SJSA1 (cell line): ENCODE measurements at places on chromosomes 5 and 9. TPM values are rescaled to one million over a fixed set of nuclear protein-coding genes. Genes with fewer than 3 reads are reported as not detected.

Gene BTNL3
- not detected in 2 replicates for total RNA-seq

Gene TAF11L5
- total RNA-seq, result not detected in 2 replicates

- no peaks in the 10 kb centered on the region for H3K27me3 ChIP-seq
- peaks cover 17% of the 10 kb centered on the region for H3K36me3 ChIP-seq
- H3K4me1 ChIP-seq, result no peaks in the 10 kb centered on the region
- no peak overlapping the region for H3K4me3 ChIP-seq
Observed at GRCh38 chr5:40781843-40782409, 16.2 kb downstream of the PRKAA1 start.

DNA sequence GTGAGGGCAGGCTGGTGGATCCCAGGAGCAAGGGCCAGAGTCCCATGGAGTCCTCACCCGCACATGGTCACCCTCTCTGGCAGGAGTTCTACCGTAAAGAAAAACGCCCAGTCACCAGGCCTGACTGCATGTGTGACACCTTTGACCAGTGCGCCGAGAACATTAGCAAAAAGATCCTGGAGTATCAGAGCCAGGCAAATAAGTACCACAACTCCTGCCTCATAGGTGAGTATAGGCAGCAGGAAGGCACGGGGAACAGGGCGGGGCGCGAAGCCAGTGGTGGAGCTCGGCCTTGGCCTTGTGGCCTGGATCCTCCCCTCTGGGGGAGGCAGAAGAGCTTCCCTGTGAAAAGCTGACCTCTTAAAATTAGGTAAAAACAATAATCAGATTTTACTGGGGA, 45.4 kb upstream of the TDRD7 start:
- no peak overlapping the region for H3K4me3 ChIP-seq
- no peaks in the 10 kb centered on the region for H3K27me3 ChIP-seq
- no peak for DNase-seq
- H3K27ac ChIP-seq, result no peak overlapping the region
- H3K36me3 ChIP-seq, result no peaks in the 10 kb centered on the region

- H3K27ac ChIP-seq, result no peak overlapping the region
- H3K27me3 ChIP-seq, result no peaks in the 10 kb centered on the region
- H3K4me3 ChIP-seq, result no peak overlapping the region
- no peak for DNase-seq
Observed at GRCh38 chr5:122691931-122692330, 82.9 kb upstream of the SNX2 start.

DNA sequence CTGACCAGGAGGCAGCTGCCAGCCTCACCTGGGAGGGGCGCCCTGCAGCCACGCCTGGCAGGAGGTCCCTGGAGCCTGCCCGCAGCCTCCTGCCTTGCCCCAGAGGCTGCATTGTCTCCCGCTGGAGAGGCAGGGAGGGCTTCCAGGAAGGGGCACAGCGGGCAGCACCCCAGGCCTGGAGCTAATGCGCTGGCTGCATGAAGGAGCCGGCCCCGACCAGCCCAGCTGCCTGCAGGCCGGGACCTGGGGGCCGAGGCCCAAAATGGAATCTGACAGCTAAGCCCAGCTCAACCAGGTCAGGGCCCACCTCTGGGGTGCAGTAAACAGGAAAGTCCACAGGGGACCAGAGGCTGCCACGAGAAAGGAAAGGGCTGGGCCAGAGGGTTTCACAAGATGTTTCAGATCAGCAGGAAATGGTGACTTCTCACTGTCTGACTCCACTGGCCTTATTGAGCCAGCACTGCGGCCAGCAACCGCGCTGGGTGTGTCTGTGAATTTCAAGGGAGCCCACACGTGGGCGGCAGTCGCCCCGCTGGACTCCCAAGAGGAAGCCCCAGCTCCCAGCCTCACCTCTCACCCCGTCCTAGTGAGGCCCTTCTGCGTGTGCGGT, 18.6 kb upstream of the NOTCH1 start:
- H3K4me3 ChIP-seq, result no peak overlapping the region
- H3K4me1 ChIP-seq, result peaks cover 76% of the 10 kb centered on the region
- H3K36me3 ChIP-seq, result peaks cover 55% of the 10 kb centered on the region
- no peak overlapping the region for H3K27ac ChIP-seq

- H3K27me3 ChIP-seq, result no peaks in the 10 kb centered on the region; the same call in 1 of the 2 replicates
- H3K27ac ChIP-seq, result no peak overlapping the region
- no peak overlapping the region for H3K4me3 ChIP-seq
- H3K4me1 ChIP-seq, result no peaks in the 10 kb centered on the region
Observed at GRCh38 chr9:125732562-125732961, 14.6 kb upstream of the PBX3 start.

DNA sequence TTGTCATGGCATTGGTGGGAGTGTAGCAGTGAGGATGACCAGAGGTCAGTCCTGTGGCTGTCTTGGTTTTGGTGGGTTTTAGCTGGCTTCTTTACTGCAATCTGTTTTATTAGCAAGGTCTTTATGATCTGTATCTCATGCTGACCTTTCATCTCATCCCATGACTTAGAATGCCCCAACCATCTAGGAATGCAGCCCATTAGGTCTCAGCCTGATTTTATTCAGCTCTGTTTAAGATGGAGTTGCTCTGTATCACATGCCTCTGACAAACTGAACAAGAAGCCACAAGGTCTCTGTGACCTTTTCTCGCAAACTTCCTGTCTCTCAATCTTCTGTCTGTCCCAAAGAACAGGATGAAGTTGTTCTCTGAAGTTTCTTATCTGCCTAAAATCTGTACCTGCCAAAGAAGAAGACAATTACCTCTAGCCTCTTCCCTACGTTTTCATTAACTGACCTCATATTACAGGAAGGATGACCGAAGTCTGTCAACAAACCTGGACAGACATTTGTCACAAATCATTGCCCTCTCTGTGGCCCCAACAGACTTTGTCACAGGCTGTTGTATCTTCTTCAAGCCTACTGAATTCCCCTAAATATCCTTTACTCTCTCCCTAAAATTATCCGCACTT, 284.2 kb upstream of the SEMA6A start:
- H3K4me1 ChIP-seq, result peaks cover 3% of the 10 kb centered on the region
- H3K27me3 ChIP-seq, result no peaks in the 10 kb centered on the region
- no peaks in the 10 kb centered on the region for H3K36me3 ChIP-seq
- H3K4me3 ChIP-seq, result no peak overlapping the region
- no peak overlapping the region for H3K27ac ChIP-seq

DNA sequence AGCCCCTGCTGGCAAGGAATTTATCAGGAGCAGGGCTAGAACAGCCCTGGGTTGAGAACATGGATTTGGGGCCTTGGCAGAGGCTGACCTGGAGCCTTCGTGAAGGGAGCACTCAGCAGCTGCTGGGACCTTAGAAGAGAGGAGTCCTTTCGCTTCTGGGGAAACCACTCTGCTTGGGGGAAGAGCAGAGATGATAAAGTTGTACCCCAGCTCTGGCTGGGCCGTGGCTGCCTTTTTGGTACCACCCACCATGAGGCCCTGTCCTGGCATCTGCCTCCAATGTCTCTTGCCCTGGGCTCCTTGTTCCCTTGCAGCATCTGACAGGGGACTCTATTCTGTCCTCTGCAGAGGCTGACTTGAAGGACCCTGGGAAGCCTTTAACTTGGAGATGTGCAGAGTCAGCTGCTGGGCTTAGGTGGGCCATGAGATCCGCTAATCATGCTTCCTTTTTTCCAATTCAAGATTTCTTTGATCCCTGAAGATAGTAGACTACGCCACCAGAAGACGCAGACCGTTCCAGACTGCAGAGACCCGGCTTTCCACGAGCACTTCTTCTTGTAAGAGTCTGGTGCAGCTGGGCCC, 20.2 kb downstream of the RGS3 start:
- DNase-seq, result no peak
- no peaks in the 10 kb centered on the region for H3K27me3 ChIP-seq
- no peak overlapping the region for H3K27ac ChIP-seq
- H3K4me1 ChIP-seq, result peaks cover 32% of the 10 kb centered on the region
- H3K4me3 ChIP-seq, result no peak overlapping the region
- H3K36me3 ChIP-seq, result no peaks in the 10 kb centered on the region

- no peaks in the 10 kb centered on the region for H3K4me1 ChIP-seq
- DNase-seq, result no peak
- no peaks in the 10 kb centered on the region for H3K27me3 ChIP-seq
Observed at GRCh38 chr9:20276762-20277161, 345.5 kb downstream of the MLLT3 start.

GRCh38 chr9:33437898-33438297, 9.5 kb downstream of the AQP3 start:
- H3K27me3 ChIP-seq, result no peaks in the 10 kb centered on the region
- H3K4me1 ChIP-seq, result no peaks in the 10 kb centered on the region
- H3K4me3 ChIP-seq, result no peak overlapping the region
- H3K36me3 ChIP-seq, result no peaks in the 10 kb centered on the region

DNA sequence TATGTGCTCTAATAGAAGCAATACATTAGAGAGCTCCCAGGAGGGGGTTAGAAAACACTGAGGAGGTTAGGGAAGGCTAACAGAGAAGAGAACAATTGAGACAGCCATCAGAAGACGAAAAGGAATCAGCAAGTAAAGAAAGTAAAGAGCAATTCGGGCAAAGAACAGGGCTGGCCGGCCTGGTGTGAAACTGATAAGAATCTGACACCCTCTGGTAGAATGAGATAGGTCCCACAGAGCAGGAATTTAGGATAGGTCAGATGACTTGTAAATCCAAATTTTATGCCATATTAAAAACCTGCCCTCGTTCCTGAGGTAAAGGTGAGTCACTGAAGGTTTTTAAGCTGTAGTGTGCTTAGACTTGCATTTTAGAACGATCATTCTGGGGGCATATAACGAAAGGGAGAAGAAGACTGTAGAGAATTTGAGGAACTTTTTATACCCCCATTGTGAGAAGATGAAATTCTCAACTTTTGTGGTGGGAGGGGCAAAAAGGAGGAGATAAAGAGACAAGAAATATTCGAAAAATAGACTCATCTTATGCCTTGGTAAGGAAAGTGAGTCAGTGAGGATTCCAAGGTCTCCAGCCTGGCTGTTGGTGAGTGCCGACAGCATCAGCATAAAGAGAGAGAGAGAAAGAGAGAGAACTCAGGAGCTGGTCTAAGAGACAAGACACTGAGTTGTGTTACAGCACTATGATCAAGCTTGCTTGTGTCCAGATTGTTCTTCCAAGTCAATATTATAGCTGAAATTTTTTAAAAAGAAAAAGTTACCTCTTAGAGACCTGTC, 51.3 kb downstream of the TMEM167A start:
- DNase-seq, result no peak
- peak overlapping the region; percentile 84 for H3K27ac ChIP-seq
- H3K27me3 ChIP-seq, result no peaks in the 10 kb centered on the region
- H3K4me1 ChIP-seq, result peaks cover 31% of the 10 kb centered on the region

DNA sequence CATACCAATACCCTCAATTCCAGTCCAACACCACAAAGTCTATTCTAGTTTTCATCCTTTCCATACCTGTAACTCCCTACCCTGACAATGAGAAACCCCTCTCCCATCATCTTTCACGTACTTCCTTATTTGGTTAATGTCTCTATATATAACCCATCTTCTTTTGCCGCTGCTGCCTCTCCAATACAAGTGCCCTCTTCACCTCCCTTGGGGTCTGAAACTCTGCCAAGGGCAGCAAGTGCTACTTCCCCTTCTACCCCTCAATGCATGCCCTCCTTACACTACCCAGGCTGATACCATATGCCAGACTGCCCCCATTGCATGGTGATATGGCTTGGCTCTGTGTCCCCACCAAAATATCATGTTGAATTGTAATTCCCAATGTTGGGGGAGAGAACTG, 24.4 kb upstream of the SMIM15 start:
- no peaks in the 10 kb centered on the region for H3K27me3 ChIP-seq
- no peak overlapping the region for H3K4me3 ChIP-seq
- no peaks in the 10 kb centered on the region for H3K36me3 ChIP-seq
- no peak overlapping the region for H3K27ac ChIP-seq
- H3K4me1 ChIP-seq, result peaks cover 20% of the 10 kb centered on the region
- no peak for DNase-seq

GRCh38 chr5:179250561-179251225, 94.6 kb downstream of the ADAMTS2 start:
- H3K27ac ChIP-seq, result no peak overlapping the region
- no peaks in the 10 kb centered on the region for H3K36me3 ChIP-seq
- no peak for DNase-seq
- no peaks in the 10 kb centered on the region for H3K27me3 ChIP-seq
